ENCODE measurements at places on chromosomes 13 and 19.

DNA sequence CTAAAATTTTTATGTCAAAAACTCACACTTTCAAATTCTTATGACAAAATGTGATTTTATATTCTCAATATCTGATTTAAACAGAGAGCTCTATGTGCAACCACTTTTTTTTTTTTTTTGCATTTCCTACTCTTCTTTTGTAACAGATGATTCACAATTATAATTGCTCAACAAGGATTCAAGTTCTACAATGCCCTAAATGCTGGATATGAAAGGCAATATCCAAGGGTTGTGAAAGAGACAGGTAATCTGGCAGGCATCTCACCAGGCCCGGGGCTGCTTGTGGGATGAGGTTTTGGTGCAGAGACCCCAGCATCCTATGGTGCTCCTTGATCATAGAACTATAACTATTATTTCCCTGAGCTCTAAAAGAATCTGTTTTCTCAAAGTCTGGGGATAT lies 363.6 kb upstream of the NBEA start:
- no peak for DNase-seq

DNA sequence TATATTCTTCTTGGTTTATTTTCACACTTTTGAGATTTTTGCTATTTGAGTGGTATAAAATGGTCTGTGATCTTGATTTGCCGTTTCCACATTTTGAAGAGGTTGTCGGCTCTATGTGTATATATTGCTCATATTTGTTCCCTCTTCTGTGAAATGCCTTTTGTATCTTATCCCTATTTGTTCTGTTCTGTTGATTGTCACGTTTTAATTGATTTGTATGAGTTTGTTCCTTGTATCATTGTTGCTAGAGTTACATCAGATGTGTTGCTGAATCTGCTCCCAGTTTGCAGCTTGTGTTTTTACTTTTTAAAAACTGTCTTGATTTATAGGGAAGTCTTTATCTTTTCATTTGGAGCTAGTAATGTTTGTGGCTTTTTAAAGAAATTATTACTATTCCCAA lies 17.1 kb downstream of the USPL1 start:
- no peak for DNase-seq

- DNase-seq: no peak
Observed at GRCh38 chr19:49874503-49875157, 2.5 kb downstream of the AKT1S1 start.

DNA sequence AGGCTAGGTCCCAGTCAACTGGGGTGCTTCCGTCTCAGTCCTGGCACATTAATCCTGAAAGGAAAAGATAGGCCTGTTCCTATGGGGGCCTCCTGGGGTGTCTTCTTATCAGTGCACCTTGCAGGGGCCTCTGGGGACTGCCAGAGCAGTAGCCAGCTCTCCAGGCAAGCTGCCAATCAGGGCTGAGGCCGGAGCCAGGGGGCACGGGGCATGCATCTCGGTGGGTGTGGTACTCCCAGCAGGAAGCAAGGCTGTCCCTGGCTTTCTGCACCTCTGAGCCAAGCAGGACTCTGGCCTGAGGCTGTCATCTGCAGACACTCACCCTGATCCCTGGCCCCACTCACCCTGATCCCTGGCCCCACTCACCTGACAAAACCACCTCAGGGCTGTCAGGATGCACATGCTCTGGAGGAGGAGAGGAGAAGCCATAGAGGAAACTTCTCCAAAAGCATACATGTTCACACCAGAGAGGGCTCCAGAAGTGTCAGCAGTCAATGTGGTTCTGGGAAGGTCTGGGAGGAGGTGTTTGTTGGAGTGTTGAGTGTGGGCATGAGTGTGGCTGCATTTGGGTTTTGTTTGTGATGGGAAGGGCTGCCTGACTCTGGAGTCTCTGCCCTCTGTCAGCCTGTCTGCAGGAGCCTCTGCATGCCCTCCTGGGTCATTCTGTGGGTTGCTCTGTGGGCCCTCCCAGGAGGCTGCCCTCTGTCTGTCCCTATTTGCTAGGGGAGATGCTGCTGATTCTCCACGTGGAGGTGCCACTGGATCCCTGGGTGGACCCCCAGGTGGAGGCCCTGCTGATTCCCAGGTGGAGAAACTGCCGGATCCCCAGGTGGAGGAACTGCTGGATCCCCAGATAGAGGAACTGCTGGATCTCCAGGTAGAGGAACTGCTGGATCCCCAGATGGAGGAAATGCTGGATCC lies 22.7 kb upstream of the KCTD15 start:
- no peak for DNase-seq

DNA sequence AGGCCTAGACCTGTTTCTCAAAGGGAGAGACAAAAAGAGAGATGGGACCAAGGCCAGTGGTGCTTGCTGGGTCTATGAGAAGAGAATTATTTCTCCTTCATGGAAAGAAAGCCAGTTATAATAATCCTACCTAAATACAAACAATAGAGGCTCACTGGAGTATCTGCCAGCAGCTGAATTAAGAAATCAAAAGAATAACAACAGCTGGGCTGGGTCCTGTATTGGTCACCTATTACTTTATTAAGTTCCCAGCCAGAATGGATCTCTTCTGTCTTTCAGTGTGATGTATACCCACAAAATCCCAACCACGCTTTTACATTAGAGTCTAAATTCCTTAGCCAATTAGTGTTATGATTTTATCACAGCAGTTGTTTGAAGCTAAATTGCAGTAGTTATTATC lies 297.8 kb upstream of the DACH1 start:
- no peak for DNase-seq

- DNase-seq: no peak
Observed at GRCh38 chr13:80436571-80437169, 95.7 kb upstream of the SPRY2 start.

DNA sequence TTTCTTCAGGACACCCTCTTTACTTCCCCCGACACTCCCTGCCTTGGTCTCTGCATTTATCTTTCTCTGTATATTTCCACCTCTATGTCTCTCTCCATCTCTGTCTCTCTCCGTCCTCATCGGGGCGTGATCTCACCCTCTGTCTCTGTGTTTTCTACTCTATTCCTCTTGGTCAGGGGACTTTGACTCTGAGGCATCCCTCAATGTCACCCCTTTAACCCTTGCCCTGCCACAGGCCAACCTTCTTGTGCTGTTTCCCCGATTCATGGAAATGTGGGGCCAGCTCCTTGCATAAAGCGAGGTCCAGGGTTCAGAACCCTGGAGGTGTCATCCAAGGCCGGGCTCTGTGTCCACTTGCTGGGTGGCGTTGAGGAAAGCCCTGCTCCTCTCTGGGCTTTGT lies 46.8 kb downstream of the COLGALT1 start:
- no peak for DNase-seq

GRCh38 chr13:109606520-109606919 lies 179.9 kb downstream of the IRS2 start:
- DNase-seq: no peak

DNA sequence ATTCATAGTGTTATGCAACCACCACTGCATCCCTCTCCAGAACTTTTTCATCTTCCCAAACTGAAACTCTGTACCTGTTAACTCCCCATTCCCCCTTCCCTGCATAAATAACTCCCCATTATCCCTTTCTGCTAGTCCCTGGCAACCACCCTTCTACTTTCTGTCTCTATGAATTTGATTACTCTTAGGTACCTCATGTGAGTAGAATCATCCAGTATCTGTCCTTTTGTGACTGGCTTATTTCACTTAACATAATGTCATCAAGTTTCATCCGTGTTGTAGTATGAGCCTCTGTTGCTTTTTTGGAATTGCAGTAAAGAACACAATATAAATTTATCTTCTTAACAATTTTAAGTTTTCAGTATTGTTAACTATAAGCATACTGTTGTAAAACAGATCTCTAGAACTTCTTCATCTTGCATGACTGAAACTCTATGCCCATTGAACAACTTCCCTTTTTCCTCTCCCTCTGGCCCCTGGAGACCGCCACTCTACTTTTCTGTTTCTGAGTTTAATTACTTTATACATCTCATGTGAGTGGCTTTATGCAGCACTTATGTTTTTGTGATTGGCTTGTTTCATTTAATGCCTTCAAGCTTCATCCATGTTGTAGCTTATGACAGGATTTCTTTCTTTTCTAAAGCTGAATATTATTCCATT lies 87.3 kb upstream of the ABCC4 start:
- no peak for DNase-seq

- DNase-seq: no peak
Observed at GRCh38 chr19:54470991-54471782, 1.9 kb downstream of the CDC42EP5 start.

GRCh38 chr13:75071395-75071794 lies 410.6 kb downstream of the TBC1D4 start:
- no peak for DNase-seq

DNA sequence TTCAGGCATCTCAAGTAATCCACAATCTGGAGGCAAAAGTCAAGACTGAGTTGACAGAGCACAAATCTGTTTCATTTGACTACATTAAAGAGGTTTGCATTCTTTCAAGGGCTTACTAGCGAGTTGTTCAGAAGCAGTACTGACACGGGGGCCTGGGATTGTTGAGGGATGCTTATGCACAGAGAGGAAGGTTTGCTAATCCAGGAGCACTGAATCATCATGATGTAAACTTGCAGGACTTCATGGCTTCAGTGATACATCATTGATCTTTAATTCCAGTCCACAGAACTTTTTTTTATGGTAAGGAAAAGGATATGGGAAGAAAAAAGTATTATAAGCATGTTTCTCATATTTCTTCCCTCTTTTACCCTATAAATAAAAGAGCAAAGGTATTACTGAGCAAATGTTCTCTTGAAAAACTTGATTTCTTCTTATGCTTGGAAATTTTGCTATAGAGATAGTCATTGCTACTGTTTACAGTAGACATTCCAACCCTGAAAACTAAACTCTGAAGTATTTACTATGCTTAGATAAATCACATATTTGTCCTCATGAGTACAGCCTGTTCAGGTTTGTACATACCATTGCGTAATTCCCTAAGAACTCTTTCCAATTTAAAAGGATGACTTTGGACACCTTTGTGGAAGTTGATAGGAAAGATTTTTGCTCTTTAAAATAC lies 65.8 kb upstream of the KPNA3 start:
- DNase-seq: no peak

- no peak for DNase-seq
Observed at GRCh38 chr19:19661141-19661674, 2.3 kb downstream of the ATP13A1 start.

DNA sequence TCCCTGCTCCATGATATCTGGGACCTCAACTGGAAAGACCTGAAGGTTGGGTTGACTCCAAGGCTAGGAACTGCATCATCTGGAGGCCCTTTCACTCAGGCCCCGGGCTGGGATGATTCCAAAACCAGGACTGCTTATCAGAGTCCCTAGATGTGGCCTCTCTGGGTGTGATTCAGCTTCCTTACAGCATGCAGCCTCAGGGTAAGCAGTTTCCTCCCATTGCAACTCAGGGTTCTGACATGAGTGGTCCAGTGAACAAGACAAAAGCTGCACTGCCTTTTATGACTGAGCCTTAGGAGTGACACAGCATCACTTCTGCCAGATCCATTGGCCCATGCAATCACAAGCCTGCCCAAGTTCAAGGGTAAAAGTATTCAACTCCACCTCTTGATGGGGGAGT lies 502.8 kb downstream of the COG6 start:
- DNase-seq: no peak

DNA sequence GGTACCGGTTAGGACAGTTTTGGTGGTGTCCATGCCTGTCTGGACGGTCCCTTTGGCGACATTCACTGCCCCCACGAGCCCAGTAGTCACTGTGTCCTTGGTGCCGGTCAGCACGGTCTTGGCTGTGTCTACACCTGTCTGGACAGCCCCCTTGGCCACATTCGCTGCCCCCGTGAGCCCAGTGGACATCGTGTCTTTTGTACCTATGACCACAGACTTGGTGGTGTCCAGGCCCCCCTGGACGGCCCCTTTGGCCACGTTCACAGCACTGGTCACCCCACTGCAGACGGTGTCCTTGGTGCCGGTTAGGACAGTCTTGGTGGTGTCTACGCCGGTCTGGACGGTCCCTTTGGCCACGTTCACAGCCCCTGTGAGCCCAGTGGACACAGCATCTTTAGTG lies 6.2 kb downstream of the PLIN4 start:
- no peak for DNase-seq

All from hematopoietic multipotent progenitor cell treated with erythropoietin and hydrocortisone succinate and interleukin-3 and kit ligand, for 15 days (in vitro differentiated cells).